Renal cortex interstitium (tissue), 15 donors: ENCODE measurements at places on chromosomes 1 and 21. TPM values are rescaled to one million over a fixed set of nuclear protein-coding genes. Genes with fewer than 3 reads are reported as not detected.

- DNase-seq = no peak
Measured at GRCh38 chr1:38055965-38056364, 9.4 kb upstream of the POU3F1 start.

GRCh38 chr1:165841582-165842017, 14.2 kb downstream of the UCK2 start:
- no peak for DNase-seq

GRCh38 chr1:67672260-67672803, 12.7 kb upstream of the GADD45A start:
- no peak for DNase-seq

DNA sequence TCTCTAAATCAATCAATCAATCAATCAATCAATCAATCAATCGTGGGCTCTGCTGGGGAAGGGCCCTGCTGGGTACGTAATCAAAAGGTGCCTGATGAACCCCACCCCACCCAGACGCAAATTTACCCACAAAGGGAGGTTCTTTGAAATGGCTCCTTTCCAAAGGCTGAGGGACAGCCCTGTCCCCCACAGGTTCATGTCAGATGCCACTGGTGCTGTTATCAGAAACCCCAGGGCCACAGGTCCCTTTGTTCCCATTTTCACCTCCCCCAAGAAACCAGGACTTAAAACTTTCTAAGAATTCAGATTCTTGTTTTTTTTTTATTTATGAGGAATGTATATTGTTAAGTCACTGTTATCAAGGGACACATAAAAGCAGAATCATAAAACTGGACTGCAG, 14.2 kb downstream of the CHRNB2 start:
- no peak for DNase-seq

DNA sequence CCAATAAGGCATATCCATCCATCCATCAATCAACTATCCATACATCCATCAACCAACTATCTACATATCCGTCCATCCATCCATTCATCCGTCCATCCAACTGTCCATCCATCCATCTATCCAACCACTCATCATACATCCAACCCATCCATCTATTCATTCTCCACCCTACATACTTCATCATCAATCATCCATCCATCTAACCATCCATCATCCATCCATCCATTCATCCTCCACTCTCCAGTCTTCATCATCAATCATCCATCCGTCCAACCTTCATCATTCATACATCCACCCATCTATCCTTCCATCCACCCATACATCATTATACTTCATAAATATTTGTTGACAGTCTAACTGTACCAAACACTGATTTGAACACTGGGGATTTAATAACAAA, 231.3 kb upstream of the DAB1 start:
- no peak for DNase-seq

Gene TMEM79
- polyA plus RNA-seq = 6.6 TPM

Gene CLCA2
- not detected for polyA plus RNA-seq
